ENCODE measurements at places on chromosomes 16 and 17.

DNA sequence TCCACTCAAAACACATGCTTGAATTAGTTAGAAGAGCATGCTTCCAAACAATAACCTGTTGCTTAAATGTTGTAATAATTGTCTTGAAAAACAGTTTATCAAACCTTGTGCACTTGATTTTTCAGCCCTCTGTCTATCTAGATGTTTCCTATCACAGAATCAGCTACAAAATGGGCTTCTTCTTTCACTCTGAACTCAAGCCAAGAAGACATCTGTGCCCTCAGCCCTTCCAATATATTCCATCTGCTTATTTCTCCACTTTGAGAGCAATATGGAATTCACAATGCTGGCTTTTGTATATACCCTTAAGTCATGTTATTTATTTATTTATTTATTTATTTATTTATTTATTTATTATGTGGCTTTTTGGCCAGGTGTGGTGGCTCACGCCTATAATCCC lies 234.2 kb downstream of the TOX3 start:
- DNase-seq = no peak

GRCh38 chr16:66342294-66342900 lies 24.1 kb upstream of the CDH5 start:
- no peak for DNase-seq

DNA sequence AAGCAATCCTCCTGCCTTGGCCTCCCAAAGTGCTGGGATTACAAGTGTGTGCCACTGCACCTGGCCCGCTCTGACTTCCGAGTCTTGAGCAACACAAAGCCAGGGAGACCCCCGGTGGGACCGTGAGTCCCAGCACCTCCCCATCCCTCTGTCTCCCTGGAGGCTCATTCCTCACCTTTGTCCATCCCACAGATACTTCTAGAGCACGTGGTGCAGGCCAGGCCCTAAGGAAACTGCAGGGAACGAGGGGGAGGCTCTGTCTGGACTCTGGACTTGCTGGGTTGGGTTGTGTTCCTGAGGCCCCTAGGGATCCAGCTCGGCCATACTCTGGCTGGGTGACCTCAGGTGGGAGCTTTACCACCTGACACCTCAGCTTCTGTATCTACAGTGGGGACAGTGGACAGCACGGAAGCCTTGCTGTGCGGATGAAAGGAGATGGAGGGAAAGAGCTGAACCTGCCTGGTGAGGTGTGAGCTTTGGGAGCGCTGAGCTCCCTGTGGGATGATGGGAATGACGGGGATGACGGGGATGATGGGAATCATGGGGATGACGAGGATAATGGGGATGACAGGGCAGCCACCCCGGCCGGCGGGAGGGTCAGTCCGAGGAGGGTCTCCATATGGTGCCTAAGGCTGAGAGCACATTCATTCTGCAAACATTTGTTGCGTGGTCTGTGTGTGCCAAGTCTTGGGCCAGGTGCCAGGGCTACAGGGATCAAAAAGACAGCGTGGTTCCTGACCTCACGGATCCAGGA lies 26.6 kb downstream of the C16orf74 start:
- DNase-seq = no peak

DNA sequence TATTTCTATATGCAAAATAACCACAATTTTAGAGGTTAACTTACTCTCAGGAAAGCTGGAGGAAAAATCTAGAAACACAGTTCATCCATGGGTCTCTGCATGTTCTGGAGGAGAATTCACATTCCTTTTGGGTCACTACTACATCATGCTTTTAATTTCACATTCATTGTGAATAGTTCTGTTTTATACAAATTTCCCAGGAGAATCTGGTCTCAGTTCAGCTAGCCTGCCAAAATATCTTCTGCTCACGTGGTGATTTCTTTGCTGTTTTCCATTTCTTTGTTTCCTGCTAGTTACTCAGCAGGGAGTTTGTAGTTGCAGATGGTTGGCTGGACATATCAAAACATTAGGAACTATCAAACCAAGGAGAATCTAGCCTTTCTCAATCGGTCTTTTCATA lies at the start of gene ABCA9:
Gene ABCA9 (minus strand): TSS at position 106 of the 400 bp plus-strand sequence. CDS start 9,801 bp downstream, outside the sequence.
- no peak for DNase-seq

DNA sequence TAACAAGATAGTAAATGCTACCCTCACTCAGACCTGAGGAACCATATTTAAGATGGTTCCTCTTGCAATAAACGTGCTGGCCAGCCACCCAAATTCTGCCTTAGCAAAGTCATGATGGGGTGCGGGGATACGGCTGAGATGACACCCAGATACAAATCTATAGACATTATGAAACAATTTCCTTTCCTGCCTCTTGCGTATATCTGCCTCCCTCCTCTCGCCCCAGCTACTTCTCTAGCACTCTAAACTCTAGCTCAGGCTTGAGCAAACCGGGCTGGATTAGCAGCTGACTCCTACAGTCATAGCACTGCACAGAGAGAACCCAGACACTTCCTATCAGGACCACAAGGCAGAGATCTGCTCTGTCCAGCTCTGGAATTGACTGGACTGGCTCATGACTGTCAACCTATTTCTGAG lies 22.3 kb downstream of the CD300LF start:
- DNase-seq = no peak

- no peak for DNase-seq
These were observed 9.4 kb downstream of the RAB40B start for GRCh38 chr17:82689077-82689476.

DNA sequence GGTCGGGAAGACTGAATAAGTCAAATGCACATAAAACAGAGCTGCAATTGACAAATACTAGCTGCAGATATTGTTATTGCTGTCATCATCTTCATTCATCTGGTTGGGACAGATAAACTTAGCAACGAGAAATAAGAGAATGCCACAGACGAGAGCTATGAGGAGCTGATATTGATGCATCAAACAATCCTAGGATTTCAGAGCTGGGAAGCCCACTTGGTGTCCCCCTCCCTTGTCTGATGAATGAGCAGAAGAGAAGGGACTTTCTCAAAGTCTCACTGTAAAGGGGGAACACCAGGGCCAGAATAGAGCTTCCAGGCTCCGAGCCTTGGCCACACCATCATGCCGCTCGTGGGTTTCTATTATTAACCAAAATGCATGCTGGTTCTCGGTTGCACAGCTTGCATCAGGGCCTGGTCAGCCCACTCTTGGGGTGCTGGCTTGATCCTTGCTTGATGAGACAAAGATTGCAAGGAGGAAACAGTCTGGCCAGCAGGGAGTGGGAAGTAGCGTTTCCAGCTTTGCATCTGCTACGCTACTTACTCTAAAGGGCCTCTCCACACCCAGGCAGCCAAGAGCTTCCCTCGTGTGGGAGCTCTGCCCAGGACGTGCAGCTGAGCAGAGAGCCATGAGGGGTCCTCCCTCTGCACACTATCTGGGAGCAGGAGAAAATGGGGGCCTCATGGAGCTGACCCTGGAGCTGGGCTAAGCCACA lies 28.4 kb upstream of the EMP2 start:
- DNase-seq = no peak

DNA sequence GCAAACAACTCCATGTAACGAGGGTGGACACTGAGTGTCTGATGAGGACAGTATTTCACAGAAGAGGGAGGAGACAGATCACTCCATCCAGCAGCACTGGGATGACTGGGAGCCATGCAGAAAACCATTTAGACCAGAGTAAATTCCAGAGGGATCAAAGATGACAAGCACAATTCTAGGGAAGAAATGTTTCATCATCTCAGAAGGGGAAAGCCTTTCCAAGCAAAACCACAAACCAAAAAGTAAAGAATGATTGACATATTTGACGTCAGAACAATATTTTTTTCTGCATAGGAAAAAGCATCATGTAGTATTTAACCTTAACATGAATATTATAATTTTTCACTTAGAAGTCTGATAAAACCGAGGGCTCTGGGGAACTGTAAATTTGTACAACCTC lies 4.8 kb downstream of the DNASE1 start:
- no peak for DNase-seq

- no peak for DNase-seq
These were observed 13.6 kb downstream of the CCDC92B start for GRCh38 chr17:2735896-2736295.

DNA sequence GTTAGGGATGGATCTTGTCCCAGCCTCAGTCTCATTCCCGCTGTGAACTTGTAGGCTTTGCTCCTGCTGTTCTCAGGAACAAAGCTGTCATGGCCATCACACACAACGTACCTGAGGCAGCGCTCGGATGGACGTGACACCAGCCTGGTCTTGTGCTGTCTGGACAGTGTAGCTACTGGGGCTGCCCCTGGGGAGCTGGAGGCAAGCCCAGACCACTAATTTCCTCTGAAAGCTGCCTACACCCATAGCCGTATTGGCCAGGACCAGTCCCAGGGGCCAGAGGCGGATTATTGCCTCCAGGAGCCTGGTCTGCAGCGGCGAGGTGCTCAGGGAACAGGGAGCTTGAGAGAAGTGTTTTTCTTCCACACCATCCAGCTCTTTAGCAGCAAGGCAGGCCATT lies 11.7 kb downstream of the ZNHIT3 start:
- no peak for DNase-seq

- DNase-seq = no peak
These were observed 1.3 kb downstream of the SALL1 start for GRCh38 chr16:51149721-51150164.

DNA sequence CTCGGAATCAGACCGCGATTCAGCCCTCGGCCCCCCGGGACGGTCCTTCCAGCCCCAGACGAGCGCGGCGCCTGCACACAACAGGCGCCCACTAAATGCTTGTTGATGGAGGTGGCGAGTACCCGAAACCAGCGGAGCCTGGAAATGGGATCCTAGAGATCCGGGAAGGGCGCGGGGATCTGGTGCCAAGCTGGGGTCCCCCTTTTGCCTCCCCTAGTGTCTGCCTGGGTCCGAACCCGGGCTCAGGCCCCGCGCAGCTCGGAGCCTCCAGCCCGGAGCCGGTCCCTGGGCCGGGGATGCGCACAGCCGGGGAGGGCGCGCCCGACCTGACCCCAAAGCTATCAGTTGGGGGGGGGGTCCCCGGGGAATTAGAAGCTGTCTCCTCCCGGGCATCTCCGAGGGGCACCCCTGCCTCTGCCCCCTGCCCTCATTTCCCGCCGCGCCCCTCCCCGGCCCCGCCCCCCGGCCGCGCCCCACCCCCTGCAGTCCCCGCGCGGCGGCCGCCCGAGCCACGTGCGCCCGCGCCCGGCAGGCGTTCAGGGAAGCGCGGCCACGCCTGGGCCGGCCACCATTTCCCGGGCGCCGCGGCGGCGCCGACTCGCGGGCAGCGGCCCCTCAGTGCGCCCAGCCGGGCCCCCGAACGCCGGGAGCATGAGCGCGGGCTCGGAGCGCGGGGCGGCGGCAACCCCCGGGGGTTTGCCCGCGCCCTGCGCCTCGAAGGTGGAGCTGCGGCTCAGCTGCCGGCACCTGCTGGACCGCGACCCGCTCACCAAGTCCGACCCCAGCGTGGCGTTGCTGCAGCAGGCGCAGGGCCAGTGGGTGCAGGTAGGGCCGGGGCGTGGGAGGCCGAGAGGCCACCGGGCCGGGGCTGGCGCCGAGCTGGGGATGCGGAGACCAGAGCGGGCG lies at the start of gene CPNE7:
Gene CPNE7 (plus strand): TSS at position 512 of the 906 bp plus-strand sequence. CDS start 140 bp downstream, at position 652.
- DNase-seq = no peak

- DNase-seq = no peak
These were observed 10.0 kb downstream of the BTBD17 start for GRCh38 chr17:74351552-74352210.

DNA sequence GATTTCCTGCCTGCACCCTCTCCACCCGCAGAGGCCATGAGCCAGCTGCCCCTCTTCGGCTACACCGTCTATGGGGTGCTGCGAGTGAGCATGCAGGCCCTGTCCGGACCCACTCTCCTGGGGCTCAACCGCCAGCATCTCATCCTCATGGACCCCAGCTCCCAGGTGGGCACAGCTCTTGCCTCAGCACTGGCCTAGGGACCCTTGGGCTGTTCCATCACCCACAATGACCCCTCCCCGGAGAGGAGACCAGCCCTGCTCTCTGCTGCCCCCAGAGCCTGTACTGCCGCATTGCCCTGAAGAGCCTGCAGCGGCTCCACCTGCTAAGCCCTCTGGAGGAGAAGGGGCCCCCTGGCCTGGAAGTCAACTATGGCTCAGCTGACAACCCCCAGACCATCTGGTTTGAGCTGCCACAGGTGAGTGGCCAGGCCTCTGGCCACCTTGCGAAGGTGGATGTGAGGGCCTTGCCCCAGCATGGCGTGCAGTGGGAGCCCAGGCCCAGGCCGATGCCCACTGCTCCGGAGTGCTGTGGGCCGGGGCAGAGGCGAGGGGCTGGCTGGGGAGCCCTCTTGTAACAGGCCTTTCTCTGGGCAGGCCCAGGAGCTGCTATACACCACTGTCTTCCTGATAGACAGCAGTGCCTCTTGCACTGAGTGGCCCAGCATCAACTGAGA lies 7.3 kb upstream of the SMIM5 start:
- DNase-seq = no peak

DNA sequence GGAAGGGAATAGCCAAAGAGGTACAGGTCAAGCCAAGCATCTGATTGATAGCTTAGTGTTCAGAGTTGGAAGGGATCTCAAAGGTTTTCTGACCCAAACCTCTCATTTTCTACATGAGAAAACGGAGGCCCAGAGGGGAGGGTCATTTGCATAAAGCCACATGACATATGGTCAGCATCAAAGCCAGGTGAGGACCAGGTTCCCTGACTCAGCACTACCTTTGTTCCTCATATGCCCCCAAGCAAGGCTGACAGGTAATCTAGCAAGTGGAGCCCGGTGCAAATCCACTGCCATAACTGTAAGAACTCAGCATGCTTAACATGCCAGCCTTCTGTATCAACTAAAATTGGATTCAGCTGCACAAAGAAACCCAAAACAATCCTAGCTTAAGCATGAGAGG lies 28.2 kb upstream of the CCL1 start:
- no peak for DNase-seq

DNA sequence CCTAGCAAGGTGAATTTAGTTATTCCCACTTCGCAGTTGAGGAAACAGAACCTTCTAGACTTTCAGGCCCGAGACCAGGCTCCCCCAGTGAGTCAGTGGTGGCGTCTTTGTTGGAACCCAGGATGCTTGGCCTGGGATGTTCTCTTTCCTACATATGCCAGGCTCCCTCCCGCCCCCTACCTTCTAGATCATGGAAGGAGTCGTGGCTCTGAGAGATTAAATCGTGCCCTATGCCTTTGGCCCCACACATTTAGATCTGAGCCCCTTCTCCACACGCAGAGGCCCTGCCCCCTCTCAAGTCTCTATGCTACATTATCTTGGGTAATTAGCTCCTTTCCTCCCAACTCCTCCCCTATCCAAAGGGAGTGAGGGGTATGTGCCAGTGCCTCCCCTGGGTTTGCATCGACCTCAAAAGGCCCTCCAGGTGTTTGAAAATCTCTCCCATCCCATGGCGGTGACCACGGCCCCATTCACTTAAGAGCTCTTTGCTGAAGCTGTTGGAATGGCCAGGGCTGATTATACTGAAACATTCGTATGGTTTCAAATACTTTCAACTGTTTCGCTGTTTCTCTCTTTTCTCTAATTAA lies 3.0 kb downstream of the NGFR start:
- no peak for DNase-seq

Measured in cerebellar nuclear complex (tissue), 1 donor.